ENCODE measurements at places on chromosomes 5 and 9.

DNA sequence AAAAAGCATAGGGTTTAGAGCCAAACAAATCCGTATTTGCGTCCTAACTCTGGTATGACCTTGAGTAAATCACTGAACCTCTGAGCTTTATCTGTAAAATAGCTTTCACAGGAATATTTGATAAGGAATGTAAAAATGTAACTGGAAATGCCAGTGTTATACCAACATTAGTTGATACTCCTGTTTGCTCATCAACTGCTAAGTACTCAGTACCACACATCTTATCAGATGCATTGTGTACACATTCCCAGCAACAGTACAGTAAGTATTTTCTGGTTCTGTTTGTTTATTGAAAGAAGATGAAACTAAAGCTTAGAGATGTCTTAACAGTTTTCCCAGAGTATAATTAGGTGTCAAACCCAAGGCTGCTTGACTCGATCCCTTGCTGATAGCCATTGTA lies 21.5 kb downstream of the SNAPC3 start:
- DNase-seq: no peak
- H3K4me1 ChIP-seq: no peaks in the 10 kb centered on the region
- no peak overlapping the region for H3K4me3 ChIP-seq
- H3K27me3 ChIP-seq: no peaks in the 10 kb centered on the region
- peaks cover 27% of the 10 kb centered on the region for H3K36me3 ChIP-seq

GRCh38 chr5:176647843-176648473 lies 674 bp downstream of the TSPAN17 start:
- peak; percentile 38 for DNase-seq
- peak overlapping the region; percentile 51 for H3K4me3 ChIP-seq
- H3K27me3 ChIP-seq: no peaks in the 10 kb centered on the region
- peaks cover 3% of the 10 kb centered on the region for H3K36me3 ChIP-seq

DNA sequence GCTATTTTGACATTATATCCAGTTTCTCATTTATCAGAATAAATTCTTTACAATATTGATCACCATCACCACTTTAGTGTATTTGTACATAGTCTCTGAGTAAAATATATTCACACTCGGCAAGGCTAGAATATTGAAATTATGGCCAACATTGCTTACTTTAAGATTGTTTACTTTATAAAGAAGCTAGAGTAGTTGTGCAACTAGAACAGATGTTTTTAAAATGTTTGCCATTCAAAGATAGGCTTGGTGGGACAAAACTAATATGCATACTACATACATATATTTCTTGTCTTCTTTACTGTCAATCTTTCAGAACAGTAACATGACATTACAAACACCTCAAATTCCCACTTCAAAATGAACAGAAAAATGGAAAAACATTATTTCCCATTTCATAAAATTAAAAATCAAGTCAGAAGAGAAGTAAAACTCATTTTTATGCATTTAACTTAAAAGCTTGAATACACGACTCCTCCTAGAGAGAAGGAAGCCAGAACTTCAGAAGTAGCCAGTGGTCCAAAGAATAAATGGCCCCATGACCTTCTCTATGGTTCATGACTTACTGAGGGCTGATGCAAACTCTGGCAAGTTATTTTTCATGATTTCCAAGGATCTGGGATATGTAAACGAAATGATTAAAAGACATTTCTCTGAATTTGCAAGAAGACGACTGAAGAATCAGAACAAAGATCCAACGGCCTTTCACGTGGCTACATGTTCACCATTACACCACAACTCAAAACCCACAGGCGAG lies 14.1 kb downstream of the MTX3 start:
- no peak overlapping the region for H3K27ac ChIP-seq
- no peak overlapping the region for H3K4me3 ChIP-seq
- H3K4me1 ChIP-seq: peaks cover 2% of the 10 kb centered on the region
- H3K27me3 ChIP-seq: no peaks in the 10 kb centered on the region

DNA sequence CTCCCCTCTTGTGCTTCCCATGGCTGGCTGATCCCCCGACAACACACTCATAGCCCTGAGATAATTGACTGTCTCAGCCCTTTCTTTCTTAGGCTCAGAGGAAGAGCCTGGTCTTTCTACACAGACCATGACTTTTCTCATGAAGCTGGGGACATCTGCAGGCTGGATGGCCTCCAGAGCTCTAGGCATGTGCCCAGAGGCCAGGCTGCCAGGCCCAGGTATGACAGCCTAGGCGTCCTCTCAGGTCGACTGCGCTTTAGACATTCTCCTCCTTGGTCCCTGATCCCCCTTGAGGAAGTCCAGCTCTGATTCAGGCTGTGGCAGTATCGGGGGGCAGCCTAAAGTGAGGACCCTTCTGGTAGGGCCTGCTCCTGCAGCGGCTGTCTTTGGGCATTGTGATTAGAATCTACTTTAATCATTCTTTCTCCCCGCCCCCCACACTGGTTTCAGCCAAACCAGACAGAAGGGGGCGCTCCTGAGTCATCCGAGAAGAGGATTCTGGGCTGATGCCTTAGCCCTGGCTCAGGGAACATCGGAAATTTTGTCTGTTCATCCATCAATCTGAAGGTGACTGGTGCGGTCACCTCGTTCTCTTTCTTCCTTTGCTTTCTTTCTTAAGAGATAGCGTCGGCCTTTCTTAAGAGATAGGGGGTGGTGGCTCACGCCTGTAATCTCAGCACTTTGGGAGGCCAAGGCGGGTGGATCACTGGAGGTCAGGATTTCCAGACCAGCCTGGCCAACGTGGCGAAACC lies 66.5 kb upstream of the HSPA9 start:
- H3K27ac ChIP-seq: no peak overlapping the region
- H3K4me1 ChIP-seq: no peaks in the 10 kb centered on the region
- no peaks in the 10 kb centered on the region for H3K36me3 ChIP-seq
- peak; percentile 64 for DNase-seq

- no peaks in the 10 kb centered on the region for H3K4me1 ChIP-seq
- H3K36me3 ChIP-seq: no peaks in the 10 kb centered on the region
- no peak for DNase-seq
- H3K27ac ChIP-seq: no peak overlapping the region
These were observed 205.6 kb upstream of the MPDZ start for GRCh38 chr9:13485068-13485596.

GRCh38 chr9:132384376-132384775 lies 22.3 kb downstream of the TTF1 start:
- no peak overlapping the region for H3K27ac ChIP-seq
- H3K4me3 ChIP-seq: no peak overlapping the region
- no peaks in the 10 kb centered on the region for H3K27me3 ChIP-seq
- no peaks in the 10 kb centered on the region for H3K4me1 ChIP-seq
- no peak for DNase-seq
- peaks cover 25% of the 10 kb centered on the region for H3K36me3 ChIP-seq

DNA sequence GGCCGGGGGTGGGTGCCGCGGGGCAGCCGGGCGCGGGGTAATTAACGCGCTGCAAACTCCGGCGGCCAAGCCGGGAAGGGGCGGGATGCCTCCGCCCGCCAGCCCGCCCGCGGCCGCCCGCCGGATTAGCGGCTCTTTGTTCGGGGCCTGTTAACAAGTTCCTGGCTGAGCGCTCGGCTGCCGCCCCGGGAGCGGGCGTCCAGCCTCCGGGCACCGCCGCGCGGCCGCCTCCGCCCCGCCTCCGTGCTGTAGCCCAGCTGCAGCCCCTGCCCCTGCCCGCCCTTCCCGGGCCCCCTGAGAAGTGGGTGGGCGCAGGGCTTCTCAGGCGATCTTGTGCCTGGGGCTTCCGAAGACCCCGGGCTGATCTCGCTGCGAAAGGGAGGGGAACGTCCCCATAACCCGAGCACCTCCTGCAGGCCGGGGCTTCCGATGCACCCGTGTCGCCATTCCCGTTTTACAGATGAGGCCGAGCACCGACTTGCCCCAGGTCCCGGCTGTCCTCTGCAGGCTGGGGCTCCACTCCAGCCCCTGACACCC lies 7.5 kb downstream of the UNC5A start:
- no peak overlapping the region for H3K27ac ChIP-seq
- peak overlapping the region; percentile 8 for H3K4me3 ChIP-seq
- peaks cover 21% of the 10 kb centered on the region for H3K27me3 ChIP-seq
- peak; percentile 16 for DNase-seq

- H3K27me3 ChIP-seq: no peaks in the 10 kb centered on the region
- no peaks in the 10 kb centered on the region for H3K36me3 ChIP-seq
- H3K27ac ChIP-seq: no peak overlapping the region
- DNase-seq: no peak
- H3K4me1 ChIP-seq: no peaks in the 10 kb centered on the region
These were observed 86.6 kb downstream of the C5orf15 start for GRCh38 chr5:133881576-133882388.

GRCh38 chr9:72984226-72984947 lies 31.5 kb upstream of the ALDH1A1 start:
- H3K36me3 ChIP-seq: no peaks in the 10 kb centered on the region
- H3K27ac ChIP-seq: no peak overlapping the region
- peaks cover 16% of the 10 kb centered on the region for H3K4me1 ChIP-seq

- DNase-seq: peak; percentile 23
- no peaks in the 10 kb centered on the region for H3K27me3 ChIP-seq
- peaks cover 19% of the 10 kb centered on the region for H3K4me1 ChIP-seq
These were observed 158.7 kb upstream of the IER5L start for GRCh38 chr9:129336601-129337331.

GRCh38 chr5:139946006-139946405 lies 97.1 kb downstream of the NRG2 start:
- H3K36me3 ChIP-seq: no peaks in the 10 kb centered on the region
- peaks cover 32% of the 10 kb centered on the region for H3K27me3 ChIP-seq
- no peak for DNase-seq
- H3K4me3 ChIP-seq: no peak overlapping the region
- H3K4me1 ChIP-seq: no peaks in the 10 kb centered on the region

GRCh38 chr5:63230754-63231153 lies 652.1 kb downstream of the LRRC70 start:
- H3K4me3 ChIP-seq: no peak overlapping the region
- no peaks in the 10 kb centered on the region for H3K36me3 ChIP-seq
- DNase-seq: no peak
- H3K4me1 ChIP-seq: no peaks in the 10 kb centered on the region
- no peak overlapping the region for H3K27ac ChIP-seq

DNA sequence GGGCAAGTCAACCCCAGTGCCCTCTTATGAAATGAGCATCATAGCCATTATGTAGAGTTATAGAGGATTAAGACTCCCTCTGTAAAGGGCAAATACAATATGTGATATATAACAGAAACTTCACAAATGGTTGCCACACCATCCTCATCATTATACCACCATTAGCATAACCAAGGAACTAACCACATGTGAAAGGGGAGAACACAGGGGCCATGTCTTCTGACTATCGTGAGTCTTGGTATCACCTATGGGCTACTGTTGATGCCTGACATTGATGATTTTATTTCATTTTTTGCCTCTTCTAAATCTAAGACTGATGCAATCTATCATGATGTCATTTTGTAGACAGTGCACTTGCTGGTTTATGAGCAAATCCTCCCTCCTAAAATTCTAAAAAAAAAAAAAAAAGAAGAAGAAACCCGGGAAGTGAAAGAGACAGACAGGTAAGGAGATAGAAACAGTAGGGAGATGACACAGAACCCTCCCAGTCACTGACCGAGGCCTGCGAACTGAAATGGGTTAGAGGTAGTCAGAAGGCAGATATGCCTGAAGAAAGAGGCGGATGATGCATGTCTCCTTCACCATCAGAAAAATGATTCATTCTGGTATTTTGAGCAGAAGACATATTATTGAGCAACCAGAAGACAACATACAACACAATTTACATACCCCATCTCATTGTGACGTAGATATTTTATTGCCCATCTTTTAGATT lies 266.0 kb downstream of the DMAC1 start:
- H3K27me3 ChIP-seq: no peaks in the 10 kb centered on the region
- no peaks in the 10 kb centered on the region for H3K4me1 ChIP-seq
- H3K4me3 ChIP-seq: no peak overlapping the region

All from endothelial cell of umbilical vein (primary cell).